DMS79 (cell line): ENCODE measurements at places on chromosomes 2 and 18.

GRCh38 chr2:137893145-137893544 lies 71.1 kb upstream of the HNMT start:
- DNase-seq = peak; percentile 50

DNA sequence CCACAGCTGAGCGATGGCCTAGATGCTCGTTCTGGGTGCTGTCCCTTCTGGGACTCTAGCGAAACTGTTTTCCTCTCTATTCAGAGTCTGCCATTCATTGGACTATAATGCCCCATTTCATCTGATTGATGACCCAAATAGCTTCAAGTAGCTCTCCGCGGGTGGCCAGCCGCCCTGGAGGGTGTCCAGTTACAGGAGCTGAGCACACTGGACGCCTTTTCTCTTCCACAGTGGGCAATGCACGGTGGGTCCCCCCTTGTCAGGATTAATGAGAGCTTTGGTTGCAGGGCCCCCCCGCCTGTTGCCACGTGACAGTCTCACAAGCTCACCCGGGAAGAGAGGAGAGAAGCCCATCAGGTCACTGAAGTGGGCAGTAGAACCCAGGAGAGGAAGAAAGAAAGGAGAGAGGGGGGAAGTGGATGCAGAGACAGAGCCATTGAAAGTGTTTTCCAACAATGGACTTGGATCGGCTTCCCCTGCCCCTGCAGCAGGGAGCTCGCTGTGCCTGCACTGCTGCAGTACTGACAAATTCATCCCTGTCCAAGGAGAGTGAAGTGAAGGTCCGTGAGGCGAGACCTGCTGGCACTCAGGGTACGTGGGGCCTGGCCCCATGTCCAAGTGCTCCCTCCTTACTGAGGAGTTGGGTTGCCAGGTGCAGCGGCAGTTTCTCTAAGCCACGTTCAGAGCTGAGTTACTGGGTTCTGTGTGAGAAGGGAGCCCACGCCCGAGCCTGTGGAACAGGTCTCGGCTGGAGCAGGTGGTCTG lies 44.8 kb downstream of the DIPK1C start:
- DNase-seq = peak; percentile 22

GRCh38 chr2:44839370-44839769 lies 102.1 kb upstream of the SIX3 start:
- DNase-seq = no peak

- DNase-seq = no peak
Measured at GRCh38 chr2:239984421-239985194, 40.5 kb downstream of the NDUFA10 start.

DNA sequence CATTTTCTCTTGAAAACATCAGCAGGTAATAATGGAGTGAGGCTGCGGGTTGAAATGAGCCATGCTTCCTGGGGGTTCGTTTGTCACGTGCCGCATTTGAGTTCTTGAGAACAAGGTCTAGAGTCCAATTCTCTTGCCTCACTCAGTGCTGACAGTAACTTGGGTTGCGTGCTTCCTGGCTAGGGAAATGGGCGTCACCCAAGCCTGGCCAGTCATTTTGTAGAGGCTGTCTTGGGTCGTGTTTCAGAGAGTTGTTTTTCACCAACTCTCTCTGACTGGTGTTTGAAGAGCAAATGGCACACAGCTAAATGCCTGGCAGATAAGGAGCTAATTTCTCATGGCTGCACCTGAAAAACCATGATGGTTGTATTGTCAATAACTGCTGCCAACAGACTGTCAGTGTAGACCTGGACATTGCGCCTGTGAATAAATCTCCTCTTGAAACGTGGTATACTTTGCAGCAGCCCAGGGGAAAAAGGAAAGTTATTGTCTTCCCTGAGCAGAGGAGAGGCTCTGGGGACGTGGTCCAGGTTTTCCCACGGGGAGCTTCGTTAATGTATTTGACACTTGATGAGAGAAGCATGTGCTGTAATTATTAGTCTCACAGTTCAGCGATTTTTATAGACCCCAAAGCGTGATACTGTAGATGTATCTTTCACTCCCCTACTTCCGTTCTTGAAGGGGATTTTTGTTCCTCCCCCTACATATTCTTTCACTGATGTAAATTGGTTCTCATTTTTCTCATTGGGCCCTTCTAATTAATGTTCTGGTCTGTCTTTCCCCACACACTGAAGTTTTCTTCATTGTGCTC lies 196.0 kb downstream of the FHOD3 start:
- DNase-seq = peak; percentile 45

- no peak for DNase-seq
Measured at GRCh38 chr2:1400943-1401735, 12.1 kb upstream of the TPO start.

- no peak for DNase-seq
Measured at GRCh38 chr2:61493523-61493942, 22.6 kb upstream of the USP34 start.

DNA sequence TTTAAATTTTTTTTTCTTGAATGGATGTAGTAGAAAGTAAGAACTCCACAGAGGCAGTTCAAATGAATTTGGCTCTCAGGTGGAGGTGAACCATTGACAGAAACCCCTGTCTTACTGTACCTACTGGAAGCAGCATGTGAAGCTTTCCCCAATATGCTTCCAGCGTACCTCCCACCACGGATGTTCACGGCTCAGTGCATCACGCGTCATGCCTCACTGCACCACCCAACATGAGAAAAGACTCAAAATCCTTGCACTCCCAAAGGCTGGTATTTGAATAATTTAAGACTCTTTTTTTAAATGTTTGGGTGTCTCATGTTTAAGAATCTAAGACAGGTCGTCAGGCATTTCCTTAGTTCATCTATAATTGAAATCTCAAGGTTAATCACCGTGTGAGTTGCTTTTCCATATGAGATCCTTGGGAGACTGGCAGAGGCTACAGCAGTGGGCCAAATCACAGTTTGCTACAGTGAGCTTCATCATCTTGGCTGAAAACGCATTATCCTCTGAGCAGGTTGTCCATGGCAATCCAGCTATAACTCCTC lies 846.4 kb downstream of the DCDC2C start:
- no peak for DNase-seq

- no peak for DNase-seq
Measured at GRCh38 chr2:181805228-181806038, 86.1 kb upstream of the ITPRID2 start.

DNA sequence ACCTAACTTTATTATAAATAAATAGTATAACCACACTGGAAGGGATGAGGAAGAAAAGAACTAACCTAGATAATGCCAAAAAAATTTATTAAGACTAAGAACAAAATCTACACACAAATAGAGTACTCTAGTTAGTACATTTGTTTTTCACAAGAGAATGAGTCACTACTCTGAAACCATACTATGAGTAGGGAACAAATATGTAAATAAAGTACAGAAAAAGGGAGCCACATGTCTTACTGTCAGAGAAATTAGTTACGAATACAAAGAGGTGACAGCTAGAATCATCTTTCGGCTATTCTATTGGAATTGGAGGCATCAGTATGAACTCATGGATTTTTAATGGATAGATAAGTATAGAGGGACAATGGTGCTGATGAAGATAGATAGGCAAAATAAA lies 150.5 kb downstream of the COPS8 start:
- DNase-seq = no peak

DNA sequence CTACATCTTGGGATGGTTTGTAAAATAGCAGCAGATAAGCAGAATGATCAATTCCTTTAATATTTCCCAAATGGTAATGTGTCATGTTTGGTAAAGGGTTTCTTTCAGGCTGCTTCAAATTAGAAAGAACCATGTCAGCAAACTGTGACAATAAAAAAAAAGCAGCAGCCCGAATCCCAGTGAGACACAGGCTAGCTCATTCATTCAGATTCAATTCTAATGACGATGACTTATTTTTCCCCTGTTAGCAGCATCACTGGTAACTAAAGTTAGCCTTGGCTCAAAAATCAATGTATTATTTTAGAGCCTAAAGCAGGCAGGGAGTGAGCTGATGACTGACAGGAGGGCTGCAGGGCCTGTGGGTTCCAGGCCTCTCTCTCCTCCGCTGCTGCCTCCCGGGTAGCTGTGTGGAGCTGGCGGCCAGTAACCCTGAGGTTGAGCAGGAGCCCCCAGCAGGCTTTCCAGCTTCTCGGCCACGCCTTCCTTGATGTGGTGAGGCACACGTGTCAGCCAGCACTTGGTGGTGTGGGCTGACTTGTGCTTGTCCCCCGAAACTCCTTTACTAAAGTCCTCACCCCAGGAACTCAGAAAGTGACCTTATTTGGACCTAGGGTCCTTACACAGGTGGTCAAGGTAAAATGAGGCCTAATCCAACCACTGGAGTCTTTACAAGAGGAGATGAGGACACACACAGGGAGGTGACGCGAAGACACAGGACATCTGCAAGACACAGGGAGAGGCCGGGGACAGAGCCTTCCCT lies 120.5 kb upstream of the HS6ST1 start:
- DNase-seq = no peak

GRCh38 chr18:42838546-42839145 lies 276.8 kb downstream of the RIT2 start:
- no peak for DNase-seq

- no peak for DNase-seq
Measured at GRCh38 chr2:97932975-97933662, 62.6 kb downstream of the TMEM131 start.

DNA sequence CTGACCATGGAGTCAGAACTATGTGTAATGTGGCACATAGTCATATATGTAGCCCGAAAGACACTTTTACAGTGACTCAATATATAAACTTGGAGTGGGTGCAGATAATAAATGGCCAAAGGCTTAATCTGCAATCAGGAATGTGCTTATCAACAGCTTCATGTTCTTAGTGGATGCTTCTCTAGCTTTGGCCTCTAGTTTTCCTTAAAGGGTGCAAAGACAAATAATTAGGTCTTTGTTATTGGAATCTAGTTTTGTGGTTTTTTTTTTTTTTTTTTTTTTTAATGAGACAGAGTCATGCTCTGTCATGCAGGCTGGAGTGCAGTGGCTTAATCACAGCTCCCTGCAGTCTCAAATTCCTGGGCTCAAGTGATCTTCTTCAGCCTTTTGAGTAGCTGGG lies 625.6 kb downstream of the EPHA4 start:
- no peak for DNase-seq

DNA sequence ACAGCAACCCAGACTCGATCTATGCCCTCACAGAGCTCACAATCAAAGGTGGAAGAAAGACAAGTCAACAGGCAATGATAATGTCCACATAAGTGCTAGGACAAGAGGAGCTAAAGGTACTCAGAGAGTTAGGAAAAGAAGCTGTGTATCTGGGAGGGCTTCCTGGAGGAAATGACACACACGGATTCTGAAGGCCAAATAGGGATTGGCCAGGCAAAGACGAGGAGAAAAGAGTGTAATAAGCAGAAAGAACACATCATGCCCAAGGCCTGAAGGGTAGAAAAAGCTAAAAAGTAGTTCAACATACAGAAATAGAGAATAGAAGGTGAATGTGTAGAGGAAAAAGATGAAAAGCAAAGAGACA lies 36.1 kb downstream of the VIT start:
- no peak for DNase-seq

DNA sequence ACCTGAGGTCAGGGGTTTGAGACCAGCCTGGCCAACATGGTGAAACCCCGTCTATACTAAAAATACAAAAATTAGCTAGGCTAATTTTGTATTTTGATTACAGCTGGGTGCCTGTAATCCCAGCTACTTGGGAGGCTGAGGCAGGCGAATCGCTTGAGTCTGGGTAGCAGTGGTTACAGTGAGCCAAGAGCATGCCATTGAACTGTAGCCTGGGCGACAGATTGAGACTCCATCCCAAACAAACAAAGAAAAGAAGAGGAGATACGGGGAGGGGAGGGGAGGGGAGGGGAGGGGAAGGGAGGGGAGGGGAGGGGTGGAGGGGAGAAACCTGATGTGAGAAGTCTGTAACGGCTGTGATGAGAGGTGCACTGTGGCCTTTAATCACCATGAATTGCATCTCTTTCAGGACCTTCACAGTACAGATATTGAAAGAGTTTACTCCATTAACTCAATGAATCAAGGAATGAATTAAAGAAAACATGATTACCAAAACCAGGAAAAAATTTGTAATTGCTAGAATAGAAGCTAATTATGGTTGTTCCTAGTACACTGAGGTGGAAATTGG lies 135.3 kb downstream of the CALCRL start:
- no peak for DNase-seq

DNA sequence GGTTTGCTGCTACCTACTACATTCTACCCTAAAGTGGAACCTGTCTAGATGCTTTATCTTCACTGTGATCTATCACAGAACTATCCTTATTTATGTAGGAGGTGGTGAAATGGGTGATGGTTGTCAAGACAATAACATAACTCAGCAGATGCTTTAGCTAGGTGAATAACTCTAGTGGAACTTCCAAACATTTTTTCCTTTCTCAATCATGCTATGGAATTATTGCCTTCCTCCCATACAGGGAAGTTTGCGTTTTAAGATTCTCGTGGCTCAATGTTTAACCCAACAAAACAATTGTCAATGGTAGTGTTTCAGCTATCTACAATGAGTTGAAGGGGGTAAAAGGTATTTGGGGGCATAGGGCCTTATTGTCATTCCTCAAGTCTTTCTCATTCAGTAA lies 82.6 kb upstream of the GLI2 start:
- no peak for DNase-seq

- DNase-seq = no peak
Measured at GRCh38 chr18:26696308-26696707, 148.0 kb upstream of the KCTD1 start.

- no peak for DNase-seq
Measured at GRCh38 chr18:23387265-23387664, 65.8 kb upstream of the RIOK3 start.

DNA sequence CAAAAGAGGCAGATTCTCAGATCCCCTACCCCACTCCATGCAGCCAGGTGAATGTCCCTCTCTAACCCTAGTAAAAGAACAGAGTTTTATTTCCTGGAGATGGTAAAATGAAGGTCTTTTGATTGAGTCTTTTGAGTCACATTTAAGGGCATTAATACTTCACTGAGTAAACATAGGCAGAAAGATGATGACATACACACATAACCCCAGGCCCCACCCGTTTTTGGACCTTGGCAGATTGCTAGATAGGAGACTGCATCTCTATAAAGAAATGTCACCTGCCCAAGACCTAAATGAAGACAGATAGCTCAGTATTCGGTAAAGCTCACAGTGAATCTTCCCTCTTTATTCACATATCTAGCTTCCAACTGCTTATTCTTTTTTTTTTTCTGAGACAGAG lies 28.3 kb upstream of the PEX13 start:
- DNase-seq = no peak

DNA sequence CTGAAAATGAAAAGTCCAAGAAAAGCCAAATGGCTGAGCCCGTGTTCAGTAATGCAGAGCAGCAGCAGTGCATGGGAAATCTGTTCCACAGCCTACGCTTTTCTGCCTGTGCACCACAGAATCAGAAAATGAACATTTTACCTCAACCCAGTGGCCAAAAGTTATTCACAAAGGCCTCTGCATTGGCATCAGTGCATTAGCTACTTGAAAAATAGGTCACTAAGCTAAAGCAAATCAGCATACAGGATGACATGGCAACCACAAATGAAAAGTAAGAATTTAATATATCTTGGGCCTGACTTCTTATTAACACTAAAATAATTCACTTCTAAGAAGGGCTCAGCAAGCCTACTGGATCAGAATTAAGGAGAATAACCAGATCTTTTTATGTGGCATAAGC lies 1145.3 kb upstream of the CHAC2 start:
- DNase-seq = no peak

- DNase-seq = no peak
Measured at GRCh38 chr2:70684846-70685622, 83.0 kb downstream of the ADD2 start.
